ENCODE measurements at places on chromosomes 2 and 18.

GRCh38 chr2:160906878-160907277 is 253.3 kb upstream of the TANK start:
- no peak for DNase-seq

DNA sequence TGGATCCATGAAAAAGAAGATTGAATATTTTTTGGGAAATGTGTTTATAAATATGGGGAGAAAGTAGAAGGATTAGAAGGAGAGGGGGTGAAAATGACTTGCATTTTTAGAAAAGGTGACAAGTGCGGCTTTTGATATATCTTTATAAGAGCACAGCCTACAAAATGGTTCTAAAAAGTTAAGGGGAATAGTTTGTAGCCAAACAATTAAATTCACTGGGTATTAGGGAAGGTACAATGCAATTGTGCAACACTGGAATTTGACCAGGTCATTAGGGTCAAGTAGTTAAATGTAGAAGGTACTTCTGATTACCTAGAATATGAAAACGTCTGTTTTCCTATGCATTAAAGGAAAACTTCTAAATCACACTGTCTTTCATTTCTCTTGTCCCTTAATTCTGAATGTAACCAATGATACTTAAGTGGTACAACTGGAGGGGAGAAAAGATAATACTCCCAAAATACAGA is 44.5 kb upstream of the SERTAD2 start:
- no peak for DNase-seq

GRCh38 chr2:82027921-82028615 is 1723.5 kb upstream of the LRRTM1 start:
- no peak for DNase-seq

- no peak for DNase-seq
Measured at GRCh38 chr2:120590841-120591240, 144.8 kb upstream of the GLI2 start.

GRCh38 chr2:127722807-127723206 is 21.5 kb downstream of the SFT2D3 start:
- no peak for DNase-seq

- DNase-seq: peak; percentile 63
Measured at GRCh38 chr18:79681484-79682387, 2.1 kb downstream of the CTDP1 start.

- peak; percentile 46 for DNase-seq
Measured at GRCh38 chr2:88187038-88187676, 17.0 kb downstream of the THNSL2 start.

- no peak for DNase-seq
Measured at GRCh38 chr2:190327867-190328572, 8.4 kb upstream of the HIBCH start.

- no peak for DNase-seq
Measured at GRCh38 chr2:165162466-165162865, 41.4 kb downstream of the SCN3A start.

- no peak for DNase-seq
Measured at GRCh38 chr2:66522611-66523376, 87.9 kb downstream of the MEIS1 start.

GRCh38 chr18:33195795-33196194 is 244.7 kb downstream of the CCDC178 start:
- no peak for DNase-seq

DNA sequence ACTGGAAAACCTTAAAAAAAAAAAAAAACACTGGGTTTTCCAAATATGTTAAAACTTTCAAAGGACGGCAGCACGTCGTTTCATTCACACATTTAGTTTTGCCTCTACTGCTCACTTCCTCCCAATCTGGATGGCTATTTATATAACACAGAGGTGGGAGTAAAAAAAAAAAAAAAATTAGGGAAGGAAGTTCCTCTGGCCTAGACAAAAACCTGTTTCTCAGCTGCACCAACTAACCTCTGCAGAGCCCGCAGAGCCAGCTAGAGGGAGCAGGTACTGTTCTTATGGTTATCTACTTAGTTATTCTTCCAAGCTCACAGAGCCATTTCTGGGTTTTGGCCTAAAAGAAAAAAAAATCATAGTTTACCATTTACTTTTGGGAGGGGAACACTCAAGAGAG is 28.1 kb downstream of the SLC1A4 start:
- DNase-seq: no peak

GRCh38 chr2:143698352-143698751 is 569.1 kb downstream of the ARHGAP15 start:
- DNase-seq: no peak

- no peak for DNase-seq
Measured at GRCh38 chr2:168475636-168476035, 19.6 kb downstream of the CERS6 start.

DNA sequence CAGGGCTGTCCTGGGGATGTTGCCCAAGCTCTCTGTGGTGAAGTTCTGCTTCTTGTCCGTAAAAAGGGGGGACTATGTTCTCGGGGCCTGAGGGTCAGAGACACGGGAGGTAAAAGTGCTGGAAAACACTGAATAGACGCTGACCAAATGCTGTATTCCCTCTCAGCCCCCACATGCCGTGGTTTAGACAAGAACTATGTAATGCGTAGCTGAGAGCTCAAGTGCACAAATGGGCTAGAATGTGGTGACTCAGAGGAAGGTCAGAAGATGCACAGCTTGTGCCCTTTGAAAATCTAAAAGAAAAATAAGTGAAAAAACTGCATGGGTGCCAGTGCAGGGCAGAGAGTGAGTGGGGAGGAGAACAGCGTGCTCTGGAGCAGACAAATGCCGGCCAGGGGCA is 80.3 kb upstream of the MAP4K4 start:
- no peak for DNase-seq

DNA sequence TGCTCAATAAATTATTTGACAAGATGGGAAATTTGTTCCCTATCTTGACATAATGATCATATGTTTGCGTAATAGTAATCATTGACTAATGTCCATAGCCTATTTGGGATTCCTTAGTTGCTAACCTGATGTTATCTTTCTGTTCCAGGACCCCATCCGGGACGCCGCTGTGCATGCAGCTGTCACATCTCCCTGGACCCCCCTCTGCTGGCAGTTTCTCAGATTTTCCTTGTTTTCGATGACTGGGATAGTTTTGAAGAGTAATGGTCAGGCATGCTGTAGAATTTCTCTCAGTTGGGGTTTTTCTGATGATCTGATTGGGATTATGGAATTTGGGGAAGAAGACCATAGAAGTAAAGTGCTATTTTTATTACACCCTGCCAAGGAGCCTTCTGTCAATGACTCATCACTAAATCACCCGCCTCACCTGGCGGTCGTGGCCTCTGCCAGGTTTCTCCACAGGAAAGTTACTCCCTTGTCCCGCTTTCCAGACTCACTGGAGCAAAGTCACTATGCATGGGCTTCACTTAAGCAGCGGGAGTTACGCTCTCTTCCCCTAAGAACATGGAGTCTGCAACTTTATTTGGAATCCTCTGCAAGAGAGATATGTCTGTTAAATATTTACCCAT is 19.9 kb upstream of the TMEM18 start:
- no peak for DNase-seq

DNA sequence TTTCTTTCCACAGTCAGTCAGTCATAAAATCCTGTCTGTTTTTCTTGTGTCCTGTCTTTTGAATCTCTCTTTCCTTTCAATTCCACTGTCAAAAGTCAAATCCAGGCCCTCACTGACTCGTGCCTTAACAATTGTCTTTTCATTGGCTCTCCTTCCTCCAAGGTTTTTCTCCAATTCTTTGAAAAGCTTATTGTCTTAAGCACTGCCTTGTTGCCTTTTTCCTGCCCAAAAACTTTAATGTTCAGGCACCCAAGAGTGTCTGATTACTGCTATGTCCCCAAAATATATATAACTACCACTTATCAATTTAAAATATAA is 13.9 kb upstream of the SULT1C4 start:
- no peak for DNase-seq

DNA sequence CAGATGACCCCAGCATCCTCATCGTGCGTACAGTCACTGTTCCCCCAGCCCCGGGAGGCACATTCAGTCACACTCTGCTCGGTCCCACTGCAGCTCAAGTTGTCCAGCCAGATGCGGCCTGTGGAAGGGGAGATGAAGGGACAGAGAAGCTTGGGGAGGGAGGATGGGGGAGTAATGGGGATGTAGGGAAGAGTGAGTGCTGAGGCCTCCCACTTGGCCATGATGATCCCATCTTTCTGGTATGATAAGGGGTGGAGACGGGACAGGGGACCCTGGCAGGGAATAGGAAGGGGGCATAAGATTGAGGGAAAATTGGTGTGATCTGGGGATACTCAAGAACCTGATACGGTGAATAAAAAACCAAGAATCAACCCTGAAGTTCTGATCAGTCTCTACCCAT is 3.5 kb downstream of the LOXL3 start:
- no peak for DNase-seq

DNA sequence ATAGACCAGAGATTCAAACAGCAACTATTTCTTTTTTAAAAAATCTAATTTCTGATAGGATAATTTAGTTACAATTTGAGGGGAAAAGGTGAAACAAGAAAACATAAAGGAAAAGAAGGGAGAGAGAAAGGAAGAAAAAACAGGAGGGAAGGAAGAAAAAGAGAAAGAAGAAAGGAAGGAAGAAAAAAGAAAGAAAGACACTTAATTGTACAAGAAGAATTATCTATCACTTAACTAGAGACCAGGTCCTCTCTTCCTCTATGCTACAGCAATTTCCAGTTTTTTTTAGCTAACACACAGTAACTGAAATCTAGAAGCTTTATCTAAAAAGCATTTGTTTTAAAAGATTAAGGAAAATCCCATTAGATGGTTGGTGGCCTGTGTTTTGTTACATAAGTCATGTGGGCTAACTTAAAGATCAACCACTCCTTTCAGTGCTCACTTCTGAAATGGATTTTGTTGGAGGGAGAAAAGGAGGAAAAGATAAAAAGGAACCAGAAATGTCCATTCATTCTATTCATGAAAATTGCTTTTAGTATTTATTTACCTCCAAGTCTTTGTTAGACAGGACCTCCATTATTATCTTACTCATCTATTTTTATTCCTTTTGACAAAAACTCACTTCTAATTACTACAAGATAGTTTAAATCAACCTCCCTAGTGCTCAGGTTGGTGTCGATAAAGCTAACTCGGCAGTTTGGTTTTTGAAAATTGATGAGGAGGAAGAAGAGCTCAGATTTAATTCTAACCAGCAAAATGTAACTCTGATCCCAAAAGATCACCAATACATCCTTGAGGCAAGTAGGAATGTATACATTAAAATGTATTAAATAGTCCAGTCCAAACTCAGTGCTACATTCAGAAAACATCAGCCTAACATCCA is 251.5 kb upstream of the FN1 start:
- DNase-seq: no peak

DNA sequence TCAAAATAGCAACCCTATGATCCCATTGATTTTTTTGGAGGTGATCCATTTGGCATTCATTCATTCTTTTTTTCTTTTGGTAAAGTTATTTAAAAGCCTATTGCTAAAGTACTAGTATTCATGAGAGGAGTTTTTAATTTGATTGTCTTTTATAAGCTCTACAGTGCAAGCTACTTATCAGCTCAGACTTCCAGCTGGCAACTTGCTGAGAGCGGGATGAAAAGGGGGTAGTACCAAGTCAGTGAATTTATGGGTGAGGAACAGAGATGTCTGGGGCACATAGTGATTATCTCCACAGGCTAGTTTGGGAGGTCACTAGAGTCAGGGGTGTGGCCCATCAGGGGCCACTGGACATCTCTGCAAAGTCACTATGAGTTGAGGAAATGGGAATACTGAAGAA is 202.4 kb downstream of the PIK3C3 start:
- no peak for DNase-seq

GRCh38 chr2:71647356-71647755 is 194.0 kb downstream of the DYSF start:
- no peak for DNase-seq

DNA sequence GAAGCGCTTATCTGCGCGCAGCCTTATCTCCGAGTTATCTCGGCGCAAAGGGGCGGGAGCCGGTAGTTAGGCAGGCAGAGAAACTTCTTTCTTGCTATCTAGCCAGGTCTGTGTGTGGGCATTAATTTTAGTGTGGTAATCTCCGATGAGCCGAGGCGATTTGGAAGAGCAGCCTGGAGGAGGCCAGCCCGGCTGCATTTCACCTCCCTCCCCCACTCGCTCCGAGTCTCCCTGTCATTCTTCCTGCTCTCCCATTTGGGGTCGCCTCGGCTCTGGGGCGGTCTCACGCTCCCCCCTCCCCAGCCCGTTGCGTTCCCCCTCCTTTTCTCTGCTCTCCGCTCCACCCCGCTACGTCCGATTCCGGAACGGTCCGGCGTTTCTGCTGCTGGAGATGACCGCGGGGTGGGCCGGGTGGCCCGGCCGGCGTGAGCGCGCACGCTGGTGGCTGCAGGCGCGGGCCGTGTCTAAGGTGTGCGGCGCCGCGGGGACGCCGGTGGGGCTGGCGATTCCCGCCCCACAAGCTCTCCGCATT is 566 bp downstream of the GATA6 start:
- peak; percentile 48 for DNase-seq

- DNase-seq: no peak
Measured at GRCh38 chr2:24461685-24462084, 29.4 kb upstream of the NCOA1 start.

- no peak for DNase-seq
Measured at GRCh38 chr2:210540471-210540870, 15.9 kb upstream of the CPS1 start.

- no peak for DNase-seq
Measured at GRCh38 chr18:79645291-79645983, 34.2 kb upstream of the CTDP1 start.

- DNase-seq: no peak
Measured at GRCh38 chr2:106115250-106115649, 78.9 kb downstream of the UXS1 start.

DNA sequence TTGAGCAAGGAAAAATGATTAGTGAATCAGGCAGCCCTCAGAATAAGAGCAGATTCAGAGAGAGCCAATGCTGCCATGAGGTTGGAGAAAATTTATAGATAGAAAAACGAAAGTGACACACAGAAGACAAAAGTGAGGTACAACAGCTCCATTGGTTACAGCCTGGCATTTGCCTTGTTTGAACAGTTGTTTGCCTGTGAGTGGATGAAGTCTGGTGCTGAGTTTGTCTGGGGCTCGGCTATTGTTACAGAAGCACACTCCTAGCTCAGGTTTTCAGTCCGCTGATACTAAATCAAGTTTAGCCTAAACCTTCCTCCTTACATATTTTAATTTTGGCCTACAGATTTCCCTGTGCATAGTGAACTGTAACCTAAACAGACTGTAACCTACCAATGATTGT is 387.8 kb upstream of the RAB12 start:
- DNase-seq: no peak

GRCh38 chr18:59344996-59345395 is 14.1 kb downstream of the LMAN1 start:
- no peak for DNase-seq

DNA sequence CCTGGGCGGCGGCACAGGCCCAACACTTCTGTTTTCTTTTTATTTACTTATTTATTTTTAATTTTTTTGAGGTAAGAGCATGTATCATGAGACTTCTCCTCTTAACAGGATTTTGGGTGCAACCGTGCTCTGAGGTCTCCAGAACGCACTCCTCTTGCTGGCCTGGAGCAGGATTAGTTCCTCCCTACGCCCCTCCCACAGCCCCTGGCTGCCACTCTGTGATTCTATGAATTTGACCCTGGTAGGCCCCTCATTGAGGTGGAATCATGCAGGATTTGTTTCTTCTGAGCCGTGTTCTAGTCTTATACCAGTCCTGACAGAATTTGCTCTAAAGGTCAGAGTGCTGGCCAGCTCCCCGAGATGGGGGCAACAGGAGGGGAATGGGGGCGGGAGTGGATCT is 106.5 kb upstream of the HS6ST1 start:
- peak; percentile 1 for DNase-seq
